Mucosa of gallbladder (tissue), 1 donor: ENCODE measurements at places on chromosomes 11 and 22. TPM values are rescaled to one million over a fixed set of nuclear protein-coding genes. Genes with fewer than 3 reads are reported as not detected.

GRCh38 chr11:83241291-83241946, 44.7 kb downstream of the CCDC90B start:
- DNase-seq = peak; percentile 80

- peak; percentile 44 for DNase-seq
Measured at GRCh38 chr22:26835929-26836528, 178.6 kb downstream of the MIAT start.

- no peak for DNase-seq
Measured at GRCh38 chr11:14270690-14271542, 88.1 kb downstream of the RRAS2 start.

- peak; percentile 40 for DNase-seq
Measured at GRCh38 chr11:5380740-5381342, 2.8 kb upstream of the OR51M1 start.

DNA sequence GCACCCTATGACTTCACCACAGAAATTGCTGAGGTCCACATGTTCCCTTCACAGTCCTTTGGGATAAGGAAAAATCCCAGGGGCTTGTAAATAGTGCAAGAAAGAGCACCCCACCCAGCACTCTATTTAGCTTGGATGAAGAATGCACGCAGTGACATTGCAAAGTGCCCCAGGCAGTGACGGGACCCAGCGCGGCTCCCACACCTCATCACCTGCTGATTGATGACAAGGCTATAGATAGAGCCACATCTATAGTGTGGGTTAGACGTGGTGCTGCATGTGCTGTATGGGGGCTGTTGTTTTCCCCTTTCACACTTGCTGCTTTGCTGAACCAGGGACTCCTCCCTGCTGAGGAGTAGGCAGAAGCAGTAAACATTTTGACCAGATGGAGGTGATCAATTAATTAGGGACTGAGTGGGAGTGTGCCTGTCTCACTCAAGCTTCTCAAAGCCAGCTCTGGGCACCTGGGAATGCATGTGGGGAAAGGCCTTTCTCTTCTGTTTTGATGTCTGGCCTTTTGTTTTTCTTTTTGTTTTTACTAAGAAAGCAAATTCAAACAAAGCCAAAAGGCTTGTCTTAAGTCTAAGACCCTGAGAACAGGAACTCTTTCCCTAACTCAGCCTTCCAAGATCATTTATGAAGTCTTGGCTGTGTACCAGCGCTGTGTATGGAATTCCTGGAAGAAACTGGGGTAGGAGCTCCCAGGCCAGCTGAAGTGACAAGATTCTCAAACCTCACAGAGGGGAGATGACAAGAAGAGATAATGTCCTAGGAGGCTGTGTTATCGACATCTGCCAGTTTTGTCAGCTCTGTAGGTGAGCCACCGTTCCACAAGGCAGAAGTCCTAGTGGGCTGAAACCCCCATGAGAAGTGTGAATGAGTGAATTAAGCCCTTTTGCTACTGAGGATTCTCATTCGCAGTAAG, 219.7 kb downstream of the BARX2 start:
- no peak for DNase-seq

GRCh38 chr11:74671520-74672196, 59.6 kb downstream of the CHRDL2 start:
- DNase-seq = no peak

DNA sequence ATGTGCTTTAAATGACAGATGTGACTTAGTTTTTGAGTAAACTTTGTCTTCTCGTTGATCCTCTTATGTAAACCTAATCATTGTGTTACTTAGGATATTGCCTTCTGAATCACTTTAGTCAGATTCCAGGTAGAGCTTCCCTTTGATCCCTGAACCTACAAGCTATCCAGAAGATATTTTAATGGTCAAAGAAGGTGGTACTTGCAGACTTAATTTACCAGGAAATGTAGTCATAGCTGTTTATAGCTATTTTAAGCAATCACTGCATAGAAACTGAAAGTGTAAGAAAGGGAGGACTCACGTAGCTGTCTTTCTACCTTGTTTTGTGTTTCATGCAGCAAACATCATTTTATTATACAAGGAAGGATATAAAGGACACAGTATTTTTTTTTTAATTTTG, 189.5 kb downstream of the DDX10 start:
- DNase-seq = no peak

DNA sequence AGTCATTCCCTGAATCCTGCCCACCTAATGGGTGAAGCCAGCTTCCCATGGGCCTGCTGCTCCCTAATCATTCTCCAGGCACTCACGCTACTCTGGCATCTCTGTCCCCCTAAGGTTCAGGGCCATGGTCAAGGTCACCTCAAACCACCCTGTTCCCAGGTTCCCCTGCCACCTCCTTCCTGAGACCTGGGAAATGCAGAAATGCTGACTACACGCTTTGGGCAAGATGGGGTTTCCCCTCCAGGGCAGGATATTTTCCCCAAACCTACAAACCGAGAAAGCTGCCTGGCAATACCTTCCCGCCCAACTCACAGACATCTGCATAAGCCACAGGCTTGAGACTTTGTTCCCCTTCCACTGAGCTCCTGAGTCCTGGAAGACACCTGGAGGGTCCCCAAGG, 97.6 kb downstream of the FEZ1 start:
- DNase-seq = no peak

DNA sequence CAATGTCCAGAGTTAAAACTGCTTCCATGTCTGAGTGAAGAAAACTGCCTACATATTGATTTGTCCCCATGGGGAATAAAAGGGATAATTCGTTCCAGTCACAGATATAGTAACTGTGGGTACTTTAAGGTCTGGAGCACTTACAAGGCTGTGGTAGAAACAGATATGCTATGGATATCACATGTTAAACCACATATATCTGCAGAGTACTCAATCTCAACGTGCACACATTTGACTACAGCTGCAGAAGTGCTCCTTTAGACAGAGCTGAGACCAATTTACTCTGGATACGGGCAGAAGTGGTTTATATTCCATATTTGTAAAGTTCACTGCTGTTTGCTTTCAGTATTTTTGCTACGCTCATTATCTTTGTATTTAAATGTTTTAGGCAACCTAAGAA, 9.7 kb upstream of the MS4A2 start:
- DNase-seq = no peak

- no peak for DNase-seq
Measured at GRCh38 chr11:45810431-45811108, 5.6 kb downstream of the SLC35C1 start.

- DNase-seq = no peak
Measured at GRCh38 chr22:45422237-45422983, 8.9 kb downstream of the RIBC2 start.

- no peak for DNase-seq
Measured at GRCh38 chr11:112401036-112401769, 140.5 kb upstream of the PLET1 start.

- DNase-seq = no peak
Measured at GRCh38 chr11:59225017-59225416, 12.3 kb upstream of the MPEG1 start.

- no peak for DNase-seq
Measured at GRCh38 chr11:31815711-31816467, 4.8 kb upstream of the PAX6 start.

DNA sequence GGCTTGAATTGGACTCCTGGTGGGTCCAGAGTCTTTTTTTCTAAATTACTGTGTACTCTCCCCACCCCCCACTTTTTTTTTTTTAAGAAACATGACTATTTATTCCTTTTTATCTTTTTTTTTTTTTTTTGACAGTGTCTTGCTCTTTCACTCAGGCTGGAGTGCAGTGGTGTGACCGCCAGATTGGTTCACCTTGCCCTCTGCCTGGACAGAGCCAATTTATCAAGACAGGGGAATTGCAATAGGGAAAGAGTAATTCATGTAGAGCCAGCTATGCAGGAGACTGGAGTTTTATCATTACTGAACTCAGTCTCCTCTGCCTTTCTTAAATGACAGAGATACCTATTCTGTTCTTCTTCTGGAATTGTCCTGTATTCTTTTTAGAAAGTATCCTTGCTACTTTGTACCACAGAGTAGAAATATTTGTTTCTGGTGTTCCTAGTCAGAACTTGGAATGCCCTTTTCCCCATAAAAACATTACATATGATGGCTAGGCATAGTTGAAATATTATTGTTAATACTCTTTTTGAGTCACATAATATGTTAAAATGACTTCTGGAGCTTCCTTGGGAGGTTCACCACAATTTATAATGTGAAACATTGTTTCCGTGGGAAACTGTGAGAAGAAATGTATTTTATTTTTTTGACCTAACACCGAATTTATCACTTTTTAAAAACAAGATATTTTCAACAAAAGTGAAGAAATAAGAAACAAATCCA, 95.6 kb downstream of the UVRAG start:
- DNase-seq = no peak

- no peak for DNase-seq
Measured at GRCh38 chr11:113111156-113111555, 149.9 kb downstream of the NCAM1 start.

- DNase-seq = no peak
Measured at GRCh38 chr11:104870910-104871309, 27.4 kb downstream of the CASP12 start.

Gene IL17REL
- 0.06 TPM for total RNA-seq

Gene ZNF202
- 8.6 TPM for total RNA-seq

Gene MS4A12
- not detected for total RNA-seq

Gene THY1
- 17.8 TPM for total RNA-seq

Gene UBASH3B
- total RNA-seq = 7.4 TPM

Gene B3GAT1
- total RNA-seq = 0.20 TPM

Gene ACR
- total RNA-seq = 0.92 TPM

Gene APOBEC3F
- 14.4 TPM for total RNA-seq

Gene CLCF1
- 4.0 TPM for total RNA-seq

Gene CDHR5
- 89.6 TPM for total RNA-seq

Gene PRDM10
- 12.5 TPM for total RNA-seq

Gene CTSW
- 2.7 TPM for total RNA-seq

Gene MYBPC3
- not detected for total RNA-seq

Gene APOA5
- total RNA-seq = 0.29 TPM

Gene CRELD2
- total RNA-seq = 56.6 TPM

Gene F2
- total RNA-seq = 21.4 TPM

Gene CARS1
- 39.9 TPM for total RNA-seq

Gene DSCAML1
- 8.0 TPM for total RNA-seq

Gene BIK
- total RNA-seq = 19.0 TPM
